ENCODE measurements at places on chromosomes 2 and 18.

GRCh38 chr2:173596244-173596643, 241.6 kb downstream of the CDCA7 start:
- no peaks in the 10 kb centered on the region for H3K36me3 ChIP-seq
- H3K4me3 ChIP-seq: no peak overlapping the region
- peak; percentile 30 for DNase-seq
- no peak overlapping the region for H3K27ac ChIP-seq
- no peaks in the 10 kb centered on the region for H3K27me3 ChIP-seq

GRCh38 chr2:191857259-191857805, 10.4 kb upstream of the CAVIN2 start:
- H3K27ac ChIP-seq: no peak overlapping the region
- no peaks in the 10 kb centered on the region for H3K36me3 ChIP-seq
- no peaks in the 10 kb centered on the region for H3K27me3 ChIP-seq
- DNase-seq: peak; percentile 90
- H3K4me1 ChIP-seq: peaks cover 2% of the 10 kb centered on the region

- H3K4me3 ChIP-seq: no peak overlapping the region
- H3K4me1 ChIP-seq: no peaks in the 10 kb centered on the region
- no peaks in the 10 kb centered on the region for H3K27me3 ChIP-seq
- H3K36me3 ChIP-seq: no peaks in the 10 kb centered on the region
- no peak for DNase-seq
Observed at GRCh38 chr18:71986351-71987050, 557.6 kb downstream of the CBLN2 start.

- H3K4me1 ChIP-seq: peaks cover 30% of the 10 kb centered on the region
- peak overlapping the region; percentile 73 for H3K27ac ChIP-seq
- H3K36me3 ChIP-seq: no peaks in the 10 kb centered on the region
- DNase-seq: peak; percentile 63
Observed at GRCh38 chr2:101754618-101755017, 57.1 kb downstream of the MAP4K4 start.

DNA sequence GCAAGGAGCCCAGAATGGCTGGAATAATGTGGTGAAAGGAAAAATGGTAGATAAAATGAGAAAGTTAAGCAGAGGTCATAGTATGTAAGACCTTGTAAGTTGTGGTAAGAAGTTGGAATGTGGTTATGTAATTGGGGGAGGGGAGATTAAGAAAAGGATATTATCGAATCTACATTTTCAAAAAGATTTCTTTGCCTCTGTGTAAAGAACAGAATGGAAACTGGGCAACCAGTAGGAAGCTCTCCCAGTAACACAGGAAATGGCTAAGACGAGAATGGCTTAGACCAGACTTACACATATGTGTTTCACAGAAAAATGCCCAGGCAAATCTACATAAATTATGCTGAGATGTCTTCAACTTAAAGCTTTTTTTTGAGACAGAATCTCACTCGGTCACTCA, 13.2 kb downstream of the MEMO1 start:
- no peak overlapping the region for H3K4me3 ChIP-seq
- DNase-seq: no peak
- H3K27ac ChIP-seq: no peak overlapping the region
- H3K36me3 ChIP-seq: no peaks in the 10 kb centered on the region
- H3K4me1 ChIP-seq: no peaks in the 10 kb centered on the region

GRCh38 chr2:23503682-23504081, 118.7 kb downstream of the KLHL29 start:
- H3K36me3 ChIP-seq: no peaks in the 10 kb centered on the region
- no peak for DNase-seq
- peaks cover 6% of the 10 kb centered on the region for H3K4me1 ChIP-seq
- H3K4me3 ChIP-seq: no peak overlapping the region
- no peak overlapping the region for H3K27ac ChIP-seq

Data from IMR-90 (cell line).